DMS79 (cell line): ENCODE measurements at places on chromosomes 5 and 9.

GRCh38 chr5:177116631-177117373, 16.8 kb upstream of the NSD1 start:
- DNase-seq: no peak

GRCh38 chr5:14983666-14984441, 112.3 kb upstream of the ANKH start:
- DNase-seq: no peak

DNA sequence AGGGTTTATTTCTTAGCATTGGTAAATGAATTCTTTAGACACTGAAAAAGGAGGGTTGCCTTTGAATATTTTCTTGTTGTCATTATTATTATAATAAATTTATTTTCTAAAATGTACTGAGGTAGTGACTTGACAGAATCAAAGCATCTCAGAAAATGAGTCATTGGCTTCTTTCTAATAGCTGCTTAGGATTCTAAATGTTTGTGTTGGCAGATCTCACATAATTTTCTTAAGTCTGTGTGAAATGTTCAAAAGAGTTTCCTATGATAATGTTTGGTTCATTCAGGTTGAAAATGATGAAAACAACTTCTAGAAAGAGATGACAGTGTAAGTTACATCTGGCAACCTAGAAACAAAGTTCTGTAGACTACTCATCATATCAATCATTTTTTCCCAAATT, 69.7 kb downstream of the SH3GL2 start:
- no peak for DNase-seq

DNA sequence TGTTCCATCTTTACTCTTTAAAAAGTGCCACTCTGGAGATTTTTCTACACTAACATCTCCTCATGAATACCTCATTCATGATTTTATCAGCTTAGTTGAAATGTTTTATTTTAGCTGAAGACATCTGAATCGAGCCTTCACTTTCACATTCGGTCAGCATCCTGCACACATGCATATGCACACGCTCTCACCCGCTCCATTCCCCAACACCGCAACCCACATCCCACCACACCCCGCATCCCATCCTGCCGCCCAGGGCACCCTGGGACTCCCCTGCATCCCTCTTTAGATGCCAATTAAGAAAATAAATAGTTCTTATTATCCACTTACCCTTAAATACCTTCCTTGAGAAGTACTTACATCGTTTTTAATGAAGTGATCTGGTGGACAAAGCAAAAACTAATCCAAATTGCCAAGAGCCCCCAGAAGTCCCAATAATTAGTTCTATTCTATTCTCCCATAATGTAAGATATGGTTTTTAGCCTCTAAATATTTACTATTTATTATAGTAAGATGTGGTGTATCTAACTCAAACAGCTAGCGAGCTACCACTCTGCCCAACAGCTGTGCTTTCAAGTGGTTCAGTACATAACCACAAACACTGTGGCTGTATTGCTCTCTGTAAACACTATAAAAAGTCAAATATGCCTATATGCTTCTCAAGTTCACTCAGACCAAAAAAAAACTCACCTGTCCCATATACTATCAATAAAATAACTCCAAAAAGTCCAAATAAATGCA, 38.2 kb downstream of the GZMK start:
- DNase-seq: peak; percentile 3

DNA sequence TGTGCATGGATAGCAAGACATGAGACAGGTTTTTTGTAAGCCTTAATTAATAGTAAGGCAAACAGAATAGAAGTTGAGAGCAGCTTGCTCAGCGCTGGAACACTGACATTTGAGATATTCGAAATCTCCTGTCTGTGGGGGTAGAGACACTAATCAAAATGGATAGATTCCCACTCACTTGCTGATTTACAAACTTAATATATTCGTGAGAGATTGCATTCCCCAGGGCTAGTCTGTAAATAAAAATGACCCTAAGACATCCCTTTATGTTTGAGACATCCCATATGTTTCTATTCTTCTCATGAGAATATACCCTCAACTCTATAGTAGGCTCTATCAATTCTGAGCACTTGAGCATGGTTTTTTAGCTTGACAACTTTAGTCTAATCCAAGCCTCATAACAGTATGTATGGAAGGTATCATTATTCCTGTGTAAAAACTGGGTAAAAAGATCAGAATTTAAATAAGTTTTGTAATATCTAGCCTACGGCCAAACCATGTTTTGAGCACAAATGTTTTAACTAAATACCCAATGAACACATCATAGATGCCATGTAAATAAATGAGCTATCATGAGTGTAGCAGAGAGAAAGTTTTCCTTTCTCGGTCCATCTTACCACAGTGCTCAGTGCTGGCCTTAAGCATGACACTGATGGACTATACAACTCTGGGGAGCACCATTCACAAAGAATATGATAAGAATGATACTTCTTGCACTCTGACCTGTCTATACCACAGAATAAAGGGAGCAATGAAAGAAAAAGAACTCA, 609.2 kb downstream of the PSAT1 start:
- no peak for DNase-seq

DNA sequence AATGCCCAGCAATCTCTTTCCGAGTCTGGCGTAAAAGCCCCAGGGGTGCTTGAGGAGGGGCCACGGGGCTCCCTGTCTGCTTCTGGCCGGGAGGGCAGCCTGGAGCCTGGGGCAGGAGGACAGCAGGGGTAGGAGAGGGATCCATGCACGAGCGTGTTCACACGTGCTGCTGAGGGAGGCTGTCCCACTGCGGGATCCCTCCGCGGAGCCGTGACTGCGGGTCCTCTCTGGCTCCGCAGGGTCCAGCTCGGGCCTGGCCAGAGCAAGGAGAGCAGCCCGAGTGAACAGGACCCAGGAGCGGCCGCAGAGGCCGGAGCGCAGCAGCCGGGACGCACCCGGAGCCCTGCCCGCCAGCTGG, 78.4 kb downstream of the ZNF354C start:
- no peak for DNase-seq
